Stimulated activated CD4-positive, alpha-beta T cell treated with anti-CD3 and anti-CD28 coated beads, TNF-alpha, amount 100 ng/mL, for 1 hour (primary cell): ENCODE measurements at places on chromosomes 1 and 21.

DNA sequence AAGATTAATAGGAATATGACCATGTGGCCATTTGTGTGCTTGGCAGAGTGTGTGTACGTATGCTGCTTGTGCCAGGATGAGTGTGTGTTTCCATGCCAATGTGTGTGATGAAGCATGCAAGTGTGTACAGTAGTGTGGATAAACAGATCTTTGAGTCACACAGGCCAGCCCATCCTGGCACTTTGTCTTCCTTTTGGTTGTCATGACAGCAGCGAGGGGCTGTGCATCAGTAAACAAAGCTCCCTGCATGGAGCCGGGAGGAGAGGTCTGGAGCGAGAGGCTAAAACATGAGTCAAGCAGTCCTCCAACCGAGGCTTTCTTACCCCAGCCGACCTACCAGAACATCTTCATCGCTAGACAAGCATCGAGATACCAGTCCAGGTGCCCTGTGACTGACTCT, 221.2 kb downstream of the CACNA1E start:
- no peak for DNase-seq

GRCh38 chr1:54260810-54261209, 60.8 kb downstream of the MRPL37 start:
- DNase-seq, result no peak

GRCh38 chr1:186231861-186232436, 143.1 kb downstream of the TPR start:
- DNase-seq, result no peak

GRCh38 chr1:102861247-102861646, 247.1 kb downstream of the COL11A1 start:
- no peak for DNase-seq

GRCh38 chr1:112807117-112807516, 92.0 kb upstream of the PPM1J start:
- no peak for DNase-seq

DNA sequence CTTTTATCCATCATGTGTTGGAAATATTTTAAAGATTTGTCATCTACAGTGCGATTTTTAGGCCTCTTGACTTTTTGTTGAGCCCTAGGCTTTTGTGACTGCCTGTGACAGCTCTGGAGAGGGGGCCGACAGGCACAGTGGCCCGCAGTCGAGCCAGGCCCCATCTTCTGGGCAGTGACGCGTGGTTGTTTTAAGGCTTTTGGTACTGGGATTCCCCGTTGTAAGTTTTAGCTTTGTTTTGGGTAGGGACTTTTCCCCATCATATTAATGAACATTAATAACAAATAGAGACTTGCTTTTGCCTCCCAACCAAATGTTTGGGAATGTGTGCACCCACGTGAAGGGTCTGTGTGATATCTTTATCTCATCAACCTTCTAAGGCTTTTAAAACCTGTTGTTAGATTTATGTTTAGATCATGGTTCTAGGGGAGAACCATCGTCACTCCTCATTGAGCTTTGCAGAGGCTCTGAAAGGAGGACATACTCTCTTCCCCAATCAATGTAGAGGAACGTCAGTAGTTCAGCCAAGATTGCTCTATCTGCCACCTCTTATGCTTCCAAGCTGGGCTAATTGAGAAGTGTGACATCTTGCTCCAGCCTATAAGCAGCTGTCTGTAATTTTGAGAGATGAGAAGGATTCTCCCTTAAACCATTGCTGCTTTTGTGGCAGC, 34.6 kb downstream of the MAPKAPK2 start:
- DNase-seq, result no peak

DNA sequence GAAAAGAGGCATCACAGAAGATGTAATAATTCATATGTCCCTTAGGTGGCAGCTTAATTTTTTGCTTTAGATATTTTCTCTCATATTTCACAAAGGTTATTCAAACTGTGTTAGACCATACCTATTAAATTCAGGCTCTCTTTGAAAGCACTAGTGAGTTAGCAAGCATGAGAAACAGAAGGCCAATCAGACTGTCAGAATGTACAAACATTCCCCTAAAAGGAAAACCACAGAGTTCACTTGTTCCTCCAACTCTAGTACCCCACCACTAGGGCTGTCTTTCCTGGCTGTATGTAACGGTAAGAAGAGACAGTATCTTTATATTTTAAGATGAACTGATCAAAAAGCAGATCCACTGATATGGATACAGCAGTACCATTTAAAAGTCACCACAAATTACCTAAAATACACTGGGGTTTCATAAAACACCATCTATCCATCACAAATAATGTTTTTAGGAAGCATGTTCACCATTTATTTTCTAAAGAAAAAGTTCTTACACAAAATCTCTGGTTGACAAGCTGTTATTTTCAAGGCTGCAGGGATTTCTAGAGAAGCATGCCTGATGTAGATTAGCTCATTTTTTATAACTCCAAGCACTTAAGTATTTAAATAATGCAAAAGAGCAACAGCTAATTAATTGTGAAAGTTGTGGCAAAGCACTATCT, 1.8 kb downstream of the ARPC5 start:
- DNase-seq, result no peak

DNA sequence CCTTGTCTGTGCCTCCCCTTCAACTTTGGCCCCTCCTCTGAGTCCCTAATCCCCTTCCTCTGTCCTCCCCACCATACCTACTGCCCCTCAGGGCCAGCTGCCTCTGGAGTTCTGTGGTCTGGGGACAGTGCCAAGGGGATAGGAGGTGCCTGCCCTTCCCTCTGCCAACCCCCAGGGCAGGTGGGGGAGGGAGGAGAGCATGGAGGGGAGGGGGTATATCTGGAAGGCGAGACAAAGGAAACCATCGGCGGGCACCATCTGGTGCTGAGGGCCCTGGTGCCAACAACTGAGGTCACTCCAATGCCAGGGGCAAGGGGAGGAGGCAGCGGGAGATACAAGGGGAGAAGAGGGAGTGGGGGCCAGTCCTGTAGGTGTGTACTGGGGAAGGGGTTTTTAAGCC, 9.6 kb downstream of the RAB25 start:
- DNase-seq, result no peak

- DNase-seq, result no peak
Measured at GRCh38 chr1:115463347-115463746, 125.3 kb upstream of the NGF start.

DNA sequence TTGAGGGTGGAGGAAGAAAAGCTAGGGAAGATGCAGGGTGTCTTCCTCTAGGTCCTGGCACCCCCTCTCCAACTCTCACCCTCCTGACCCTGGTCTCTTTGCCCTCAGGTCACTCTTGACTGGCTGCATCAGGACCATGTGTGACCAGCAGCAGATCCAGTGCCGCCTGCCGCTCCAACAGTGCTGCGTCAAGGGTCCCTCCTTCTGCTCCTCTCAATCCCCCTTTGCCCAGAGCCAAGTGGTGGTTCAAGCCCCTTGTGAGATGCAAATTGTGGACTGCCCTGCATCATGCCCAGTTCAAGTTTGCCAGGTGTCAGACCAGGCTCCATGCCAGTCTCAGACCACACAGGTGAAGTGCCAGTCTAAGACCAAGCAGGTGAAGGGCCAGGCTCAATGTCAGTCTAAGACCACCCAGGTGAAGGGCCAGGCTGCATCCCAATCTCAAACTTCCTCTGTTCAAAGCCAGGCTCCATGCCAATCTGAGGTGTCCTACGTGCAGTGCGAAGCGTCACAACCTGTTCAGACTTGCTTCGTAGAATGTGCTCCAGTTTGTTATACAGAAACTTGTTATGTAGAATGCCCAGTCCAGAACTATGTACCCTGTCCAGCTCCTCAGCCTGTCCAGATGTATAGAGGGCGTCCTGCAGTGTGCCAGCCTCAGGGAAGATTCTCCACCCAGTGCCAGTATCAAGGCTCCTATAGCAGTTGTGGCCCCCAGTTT, 1.8 kb downstream of the KPRP start:
- no peak for DNase-seq
